ENCODE measurements at places on chromosomes 1 and 21.

DNA sequence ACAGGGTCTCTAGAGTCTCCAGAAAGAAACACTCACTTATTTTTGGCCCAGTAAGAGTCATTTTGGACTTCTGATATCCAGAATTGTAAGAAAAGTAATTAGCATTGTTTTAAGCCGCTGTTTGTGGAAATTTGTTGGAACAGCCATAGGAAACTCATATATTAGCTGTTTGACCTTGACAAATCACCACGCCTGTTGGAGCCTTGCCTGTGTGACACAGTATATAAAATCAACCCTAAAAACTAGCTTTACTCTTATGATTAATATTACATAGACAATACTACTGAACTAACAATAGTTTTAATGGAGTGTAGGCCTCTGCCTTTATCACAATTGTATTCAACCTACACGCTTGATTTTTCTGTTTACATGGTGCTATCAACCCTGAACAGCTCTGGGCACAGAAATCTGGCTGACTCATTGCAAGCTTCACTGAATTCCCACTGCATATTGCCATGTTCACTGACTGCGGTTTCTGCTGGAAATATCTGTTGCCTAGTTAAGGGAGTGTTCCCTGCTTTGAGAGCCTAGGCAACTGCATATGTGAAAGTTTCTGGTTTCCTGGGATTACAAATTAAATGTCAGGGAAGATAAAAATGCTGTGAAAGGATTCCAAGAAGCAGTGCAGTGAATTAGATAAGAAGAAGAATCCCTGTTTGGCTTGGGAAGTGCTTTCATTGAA, 419.5 kb upstream of the DEPDC1 start:
- DNase-seq: no peak

DNA sequence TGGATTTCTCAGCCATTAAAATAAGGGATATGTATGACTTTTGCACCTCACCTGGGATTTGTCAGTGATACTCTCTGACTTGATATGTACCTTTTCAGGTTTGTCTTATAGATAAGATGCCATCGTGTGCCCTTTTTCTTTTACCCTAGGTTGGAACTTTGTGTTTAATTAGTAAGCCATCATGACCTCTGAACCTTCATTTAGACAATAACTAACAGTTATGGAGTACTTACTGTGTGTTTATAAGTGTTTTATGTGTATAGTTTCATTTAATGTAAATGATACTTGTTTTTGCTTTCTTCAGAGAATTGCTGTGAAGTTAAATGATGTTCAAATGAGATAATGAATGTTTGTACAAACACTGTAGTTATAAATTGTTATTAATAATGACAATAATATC, 14.4 kb downstream of the HS2ST1 start:
- DNase-seq: no peak

DNA sequence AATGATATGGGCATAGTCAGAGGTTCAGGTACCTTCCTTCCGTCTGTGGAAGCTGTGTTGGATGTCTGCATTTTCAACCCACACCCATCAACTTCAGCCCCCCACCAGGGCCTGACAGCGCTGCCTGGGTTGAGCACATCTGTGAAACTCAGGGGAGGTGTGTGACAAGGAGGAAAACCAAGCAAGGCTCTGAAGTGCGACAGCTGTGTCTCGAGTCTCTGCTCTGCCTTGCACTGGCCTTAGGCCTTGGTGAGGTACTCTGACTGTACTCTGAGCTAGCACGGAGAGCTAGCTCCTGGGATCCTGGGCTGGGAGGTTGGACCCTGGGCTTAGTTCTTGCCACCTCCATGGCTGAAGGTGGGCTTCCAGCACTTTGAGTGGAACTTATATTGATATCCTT, 9.1 kb downstream of the VANGL2 start:
- no peak for DNase-seq

DNA sequence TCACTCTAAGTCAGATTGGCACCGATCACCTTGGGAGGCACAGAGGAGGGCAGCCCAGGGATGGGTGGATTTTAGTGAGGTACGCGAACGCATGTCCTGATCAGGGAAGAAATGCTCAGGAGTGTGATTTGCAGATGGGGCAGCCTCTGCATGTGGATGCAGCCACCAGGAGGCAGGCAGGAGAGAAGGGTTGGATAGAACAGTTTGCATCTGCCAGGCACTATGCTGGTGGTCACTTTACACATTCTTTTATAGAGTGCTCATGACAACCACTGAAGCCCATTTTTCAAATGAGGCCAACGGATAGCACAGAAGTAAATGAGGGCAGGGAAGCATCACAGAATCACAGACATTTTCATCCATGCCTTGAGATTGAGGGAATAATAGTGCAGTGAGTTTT, 5.7 kb downstream of the LAMB3 start:
- no peak for DNase-seq

GRCh38 chr1:98331243-98331642, 330.3 kb upstream of the SNX7 start:
- no peak for DNase-seq

GRCh38 chr1:44151808-44152207, 10.4 kb upstream of the KLF18 start:
- no peak for DNase-seq

- no peak for DNase-seq
These were observed at the start of gene PKLR for GRCh38 chr1:155301342-155301841. Gene PKLR (minus strand): TSS chr1:155301438. CDS start chr1:155301395, 43 bp downstream.

All from activated CD4-positive, alpha-beta T cell treated with anti-CD3 and anti-CD28 coated beads for 24 hours (primary cell).